ENCODE measurements at places on chromosomes 5 and 9. TPM values are rescaled to one million over a fixed set of nuclear protein-coding genes. Genes with fewer than 3 reads are reported as not detected.

- H3K4me1 ChIP-seq: no peaks in the 10 kb centered on the region
- no peak overlapping the region for H3K4me3 ChIP-seq
- no peak overlapping the region for H3K27ac ChIP-seq
- no peaks in the 10 kb centered on the region for H3K36me3 ChIP-seq
- H3K27me3 ChIP-seq: no peaks in the 10 kb centered on the region
- DNase-seq: no peak
Measured at GRCh38 chr9:133995012-133995896, 3.1 kb upstream of the VAV2 start.

The SCGB3A1 gene
- total RNA-seq: not detected

The LCNL1 gene
- 0.36 TPM for total RNA-seq

GRCh38 chr5:43432486-43433375 is 20.5 kb upstream of the CCL28 start:
- H3K4me1 ChIP-seq: no peaks in the 10 kb centered on the region
- H3K4me3 ChIP-seq: no peak overlapping the region
- H3K27me3 ChIP-seq: no peaks in the 10 kb centered on the region
- no peaks in the 10 kb centered on the region for H3K36me3 ChIP-seq
- DNase-seq: peak; percentile 68
- no peak overlapping the region for H3K27ac ChIP-seq

DNA sequence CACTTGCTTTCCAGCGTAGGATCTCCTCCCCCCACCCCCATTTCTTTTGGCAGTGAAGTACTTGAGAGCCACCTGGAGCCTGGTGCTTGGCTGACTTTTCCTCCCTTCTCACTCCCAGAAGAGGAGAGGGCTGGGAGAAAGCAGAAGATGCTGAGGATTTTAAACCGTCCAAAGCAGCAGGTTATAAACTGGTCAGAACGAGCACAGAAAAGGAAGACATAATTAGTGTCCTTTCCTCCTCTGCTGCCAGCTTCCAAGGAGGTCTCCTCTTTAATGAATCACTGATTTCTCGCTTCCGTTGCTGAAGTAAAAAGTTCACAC is 563 bp upstream of the FGF10 start:
- H3K27ac ChIP-seq: no peak overlapping the region
- no peak for DNase-seq
- H3K4me3 ChIP-seq: peak overlapping the region; percentile 64
- no peaks in the 10 kb centered on the region for H3K4me1 ChIP-seq

DNA sequence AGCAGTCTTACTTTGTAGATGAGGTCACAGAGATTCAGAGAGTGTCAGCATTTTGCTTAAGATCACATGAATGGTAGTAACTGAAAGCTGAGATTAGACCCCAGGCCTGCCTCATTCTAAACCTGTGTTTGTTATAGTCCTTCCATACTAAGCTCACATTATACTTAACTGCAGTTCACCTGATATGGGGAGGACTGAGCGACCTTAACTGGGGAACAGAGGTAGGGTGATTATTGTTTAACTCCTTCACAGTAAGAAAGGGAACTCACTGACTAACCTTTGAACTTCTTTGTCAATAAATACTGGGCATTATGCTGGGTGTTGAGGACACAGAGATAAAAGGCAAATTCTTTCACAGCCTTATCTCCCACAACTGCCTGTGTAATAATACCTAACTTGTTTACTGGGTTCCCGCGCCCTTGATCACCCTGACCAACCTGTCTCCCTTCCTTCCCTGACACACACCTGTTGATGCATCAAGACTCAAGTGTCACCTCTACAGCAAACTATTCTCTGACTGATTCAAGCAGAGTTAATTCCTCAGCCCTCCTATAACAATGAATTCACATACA is 27.2 kb downstream of the DEPDC1B start:
- no peaks in the 10 kb centered on the region for H3K27me3 ChIP-seq
- H3K36me3 ChIP-seq: no peaks in the 10 kb centered on the region
- DNase-seq: no peak
- no peaks in the 10 kb centered on the region for H3K4me1 ChIP-seq
- H3K4me3 ChIP-seq: no peak overlapping the region

DNA sequence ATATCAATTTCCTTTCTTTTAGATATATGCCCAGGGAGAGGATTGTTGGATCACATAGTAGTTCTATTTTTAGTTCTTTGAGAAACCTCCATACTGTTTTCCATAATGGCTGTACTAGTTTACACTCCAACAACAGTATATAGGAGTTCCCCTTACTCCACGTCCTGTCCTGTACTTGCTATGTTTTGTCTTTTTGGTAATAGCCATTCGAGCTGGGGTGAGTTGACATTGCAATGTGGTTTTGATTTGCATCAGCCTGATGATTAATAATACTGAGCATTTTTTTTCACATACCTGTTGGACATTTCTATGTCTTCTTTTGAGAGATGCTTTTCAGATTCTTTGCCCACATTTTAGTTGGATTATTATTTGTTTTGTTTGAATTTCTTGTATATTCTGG is 445.9 kb downstream of the NTRK2 start:
- no peak overlapping the region for H3K27ac ChIP-seq
- no peaks in the 10 kb centered on the region for H3K4me1 ChIP-seq
- H3K4me3 ChIP-seq: no peak overlapping the region

- H3K4me3 ChIP-seq: no peak overlapping the region
- DNase-seq: no peak
- no peak overlapping the region for H3K27ac ChIP-seq
Measured at GRCh38 chr5:158304607-158305006, 445.7 kb upstream of the CLINT1 start.

DNA sequence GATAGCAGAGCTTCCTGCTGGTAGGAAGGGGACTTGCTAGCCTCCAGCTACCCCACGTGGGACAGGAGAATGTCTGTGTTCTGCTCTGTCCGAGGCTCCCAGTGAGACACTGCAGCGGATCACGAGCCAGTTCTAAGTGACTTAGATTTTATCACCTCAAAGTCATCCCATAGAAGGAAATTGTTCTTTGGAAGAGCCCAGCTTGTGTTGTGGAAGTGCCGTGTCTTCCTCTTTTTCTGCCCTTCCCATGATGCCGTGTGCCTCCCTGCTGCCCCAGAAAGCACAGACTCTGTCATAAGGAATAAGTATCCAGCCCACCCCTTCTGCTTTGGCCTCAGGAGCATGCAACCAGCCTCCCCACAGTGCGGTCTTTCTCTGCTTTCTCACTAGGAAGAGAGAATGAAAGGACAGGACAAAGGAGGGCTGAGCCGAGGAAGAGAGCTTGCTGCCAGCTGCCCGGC is 35.6 kb downstream of the RUFY1 start:
- H3K4me3 ChIP-seq: no peak overlapping the region
- peak; percentile 15 for DNase-seq
- H3K27me3 ChIP-seq: no peaks in the 10 kb centered on the region
- H3K27ac ChIP-seq: no peak overlapping the region

The ATOSB gene
- 25.4 TPM for total RNA-seq

DNA sequence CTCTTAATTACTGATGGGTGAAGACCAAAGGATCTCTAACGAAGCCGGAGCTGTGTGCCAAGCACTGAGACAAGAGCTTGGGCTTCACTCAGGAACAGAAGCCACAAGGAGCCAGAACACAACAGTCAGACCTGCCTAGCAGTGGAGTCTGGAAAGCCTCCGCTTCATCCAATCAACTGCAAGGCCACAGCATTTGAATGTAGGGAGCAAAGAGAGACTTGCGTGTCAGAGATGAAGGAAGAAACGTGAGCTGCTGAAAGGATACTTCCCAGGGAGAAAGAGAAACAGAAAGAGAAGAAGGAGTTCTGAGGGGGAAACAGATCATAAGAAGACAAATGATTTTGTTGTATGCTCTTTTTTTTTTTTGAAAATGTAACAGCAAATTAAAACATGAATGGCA is 43.5 kb downstream of the DDX31 start:
- peaks cover 8% of the 10 kb centered on the region for H3K36me3 ChIP-seq
- H3K4me1 ChIP-seq: no peaks in the 10 kb centered on the region
- no peak overlapping the region for H3K4me3 ChIP-seq
- H3K27ac ChIP-seq: no peak overlapping the region
- no peak for DNase-seq

GRCh38 chr9:4138180-4138579 is 161.7 kb downstream of the GLIS3 start:
- no peaks in the 10 kb centered on the region for H3K36me3 ChIP-seq
- no peaks in the 10 kb centered on the region for H3K4me1 ChIP-seq
- no peak overlapping the region for H3K27ac ChIP-seq
- H3K4me3 ChIP-seq: no peak overlapping the region

DNA sequence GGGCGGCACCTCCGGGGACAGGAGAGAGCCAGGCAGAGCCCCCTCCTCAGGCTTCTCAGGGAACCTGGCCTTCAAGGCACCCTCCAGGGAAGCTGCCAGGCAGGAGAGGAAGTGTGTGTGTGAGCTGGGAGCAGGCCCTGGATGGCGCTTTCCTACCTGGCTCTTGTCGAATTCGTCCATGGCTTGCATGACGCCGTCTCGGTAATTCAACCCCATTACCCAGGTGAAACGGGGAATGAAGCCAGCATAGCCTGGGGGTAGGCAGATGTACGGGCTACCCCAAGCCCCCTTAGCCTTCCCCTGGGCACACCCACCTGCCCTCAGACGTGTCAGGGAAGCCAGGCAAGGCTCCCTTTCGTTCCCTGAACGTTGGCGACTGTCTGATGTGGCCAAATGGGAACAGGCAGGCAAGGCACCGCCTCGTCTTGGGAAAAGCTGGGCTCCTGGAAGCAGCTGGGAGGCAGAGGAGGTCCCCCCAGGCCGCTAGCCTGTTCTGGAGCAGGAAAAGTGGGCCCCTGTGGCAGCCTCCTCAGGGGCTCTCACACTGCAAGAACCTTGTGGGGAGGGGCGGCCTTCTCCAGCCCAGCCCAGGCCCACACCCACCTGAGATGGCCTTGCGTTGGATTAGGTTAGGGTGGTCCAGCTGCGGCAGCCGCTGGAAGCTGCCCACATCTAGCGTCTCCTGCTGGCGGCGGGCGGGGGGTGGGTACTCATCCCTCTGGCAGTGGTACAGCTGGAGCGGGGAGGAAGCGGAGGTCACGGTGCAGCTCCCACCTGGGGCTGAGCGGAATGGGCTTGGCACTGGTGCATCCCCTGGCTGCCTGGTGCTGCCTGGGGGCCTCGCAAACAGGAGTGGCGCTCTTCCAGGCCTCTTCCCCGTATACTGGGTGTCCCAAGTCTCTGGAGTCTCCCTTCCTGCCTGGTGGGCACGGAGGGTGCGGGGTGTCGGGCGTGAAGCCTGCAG is 3.7 kb downstream of the TUBB4B start:
- no peaks in the 10 kb centered on the region for H3K36me3 ChIP-seq
- DNase-seq: no peak
- H3K4me3 ChIP-seq: no peak overlapping the region
- H3K27me3 ChIP-seq: peaks cover 2% of the 10 kb centered on the region
- no peaks in the 10 kb centered on the region for H3K4me1 ChIP-seq

The PPP2R2B gene
- 27.3 TPM for total RNA-seq

- H3K27ac ChIP-seq: no peak overlapping the region
- H3K27me3 ChIP-seq: no peaks in the 10 kb centered on the region
- H3K36me3 ChIP-seq: no peaks in the 10 kb centered on the region
- DNase-seq: no peak
Measured at GRCh38 chr5:160556846-160557245, 135.2 kb downstream of the PTTG1 start.

- H3K4me1 ChIP-seq: no peaks in the 10 kb centered on the region
- no peaks in the 10 kb centered on the region for H3K27me3 ChIP-seq
- H3K4me3 ChIP-seq: no peak overlapping the region
- no peaks in the 10 kb centered on the region for H3K36me3 ChIP-seq
- H3K27ac ChIP-seq: no peak overlapping the region
Measured at GRCh38 chr5:26329562-26330189, 708.7 kb downstream of the CDH9 start.

The MIGA2 gene
- total RNA-seq: 21.8 TPM

The VDAC1 gene
- total RNA-seq: 100 TPM

DNA sequence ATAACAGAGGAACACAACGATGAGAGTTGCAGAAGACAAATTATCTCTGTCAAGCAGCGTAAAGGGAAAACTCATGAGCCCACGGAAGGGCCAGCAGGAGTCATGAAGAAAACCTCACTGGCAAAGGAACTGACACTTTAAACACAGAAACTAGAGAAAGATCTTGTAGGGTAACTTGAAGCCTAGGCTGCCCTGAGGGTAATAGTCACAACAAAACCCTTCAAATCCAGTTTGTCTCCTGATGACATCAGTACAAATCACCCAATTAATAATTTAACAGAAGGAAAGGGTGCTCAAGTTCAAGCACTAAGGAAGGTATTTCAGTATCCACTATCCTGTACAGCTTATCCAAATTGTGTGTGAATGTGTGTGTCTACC is 549.1 kb downstream of the MTRR start:
- no peaks in the 10 kb centered on the region for H3K27me3 ChIP-seq
- no peaks in the 10 kb centered on the region for H3K4me1 ChIP-seq
- no peaks in the 10 kb centered on the region for H3K36me3 ChIP-seq
- no peak for DNase-seq
- H3K27ac ChIP-seq: no peak overlapping the region

The CDH9 gene
- total RNA-seq: not detected

DNA sequence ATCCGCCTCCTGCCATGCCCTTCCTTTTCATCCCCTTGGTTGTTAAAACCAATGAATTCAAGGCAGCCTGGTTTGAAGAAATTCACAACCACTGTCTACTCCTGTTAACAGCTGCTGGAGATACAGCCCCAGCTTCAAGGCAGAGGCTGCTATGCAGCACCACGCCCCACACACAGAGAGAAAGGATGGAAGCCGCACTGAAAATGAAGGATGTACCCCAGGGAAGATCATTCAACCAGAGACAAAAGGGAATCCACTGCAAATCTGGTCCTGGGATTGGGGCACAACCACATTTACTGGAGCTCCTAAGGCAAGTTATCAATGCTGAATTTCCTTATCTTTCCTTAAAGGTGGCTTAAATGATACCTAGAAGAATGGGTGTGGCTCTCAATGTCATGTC is 58.7 kb downstream of the DPYSL3 start:
- no peak for DNase-seq
- H3K27ac ChIP-seq: peak overlapping the region; percentile 7
- H3K4me3 ChIP-seq: peak overlapping the region; percentile 16

DNA sequence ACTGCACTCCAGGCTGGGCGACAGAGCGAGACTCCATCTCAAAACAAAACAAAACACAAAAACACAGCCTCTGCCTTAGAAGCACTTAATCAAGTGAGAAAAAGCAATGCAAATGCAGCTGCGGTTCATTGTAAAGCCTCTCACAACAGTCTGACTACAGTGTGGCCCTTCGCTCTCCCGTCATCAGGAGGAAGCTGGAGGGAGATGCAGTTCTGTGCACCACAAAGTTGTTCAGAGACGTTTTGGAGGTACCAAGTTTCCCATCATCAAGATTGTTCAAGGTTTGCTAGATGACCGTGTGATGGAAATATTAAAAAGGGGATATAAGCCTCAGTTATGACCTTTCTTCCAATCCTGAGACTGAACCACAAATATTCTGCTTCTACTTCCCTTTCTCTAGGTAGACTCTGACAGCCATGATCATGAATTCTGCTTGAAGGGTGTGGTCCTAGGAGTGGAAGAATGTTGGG is 40.9 kb downstream of the SEC61B start:
- no peak overlapping the region for H3K4me3 ChIP-seq
- H3K27me3 ChIP-seq: no peaks in the 10 kb centered on the region
- DNase-seq: no peak
- no peaks in the 10 kb centered on the region for H3K4me1 ChIP-seq
- H3K36me3 ChIP-seq: no peaks in the 10 kb centered on the region
- H3K27ac ChIP-seq: no peak overlapping the region

All from aorta (tissue), 5 donors.